ENCODE measurements at places on chromosomes 12 and 14. TPM values are rescaled to one million over a fixed set of nuclear protein-coding genes. Genes with fewer than 3 reads are reported as not detected.

DNA sequence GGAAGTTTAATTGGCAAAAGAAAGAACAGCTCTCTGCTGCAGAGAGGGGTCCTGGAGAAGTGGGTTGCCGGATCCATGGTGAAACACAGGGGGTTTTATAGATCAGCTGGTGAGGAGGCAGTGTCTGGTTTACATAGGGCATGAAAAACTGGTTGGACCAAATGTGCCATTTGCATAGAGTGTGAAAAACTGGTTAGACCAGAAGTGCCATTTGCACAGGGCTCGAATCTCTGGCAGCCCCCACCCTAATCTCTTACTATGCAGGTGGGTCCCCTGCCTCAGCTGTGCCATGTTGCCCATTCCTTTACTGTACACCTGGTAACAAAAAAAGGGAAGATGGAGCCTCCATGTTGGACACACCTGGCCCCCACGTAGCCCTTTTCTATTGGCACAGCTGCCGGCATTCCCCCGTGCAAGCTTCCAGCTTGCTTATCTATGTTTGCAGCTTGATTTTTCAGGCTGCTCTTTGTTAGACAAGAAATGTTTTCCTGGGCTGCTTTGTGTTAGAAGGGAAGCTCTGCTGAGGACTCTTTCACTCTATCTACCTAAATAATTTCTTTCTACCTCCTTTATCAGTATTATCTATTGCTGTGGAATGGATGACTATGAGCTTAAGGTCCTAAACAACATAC, 61.1 kb upstream of the TMEM132D start:
- H3K27me3 ChIP-seq: no peaks in the 10 kb centered on the region
- H3K27ac ChIP-seq: no peak overlapping the region
- DNase-seq: no peak
- no peak overlapping the region for H3K4me3 ChIP-seq
- no peaks in the 10 kb centered on the region for H3K36me3 ChIP-seq

- no peaks in the 10 kb centered on the region for H3K36me3 ChIP-seq
- H3K4me3 ChIP-seq: no peak overlapping the region
- no peaks in the 10 kb centered on the region for H3K4me1 ChIP-seq
- no peak for DNase-seq
- H3K27ac ChIP-seq: no peak overlapping the region
Measured at GRCh38 chr14:24927809-24928208, 122.1 kb downstream of the STXBP6 start.

GRCh38 chr14:89164168-89165073, 252.6 kb downstream of the FOXN3 start:
- no peaks in the 10 kb centered on the region for H3K27me3 ChIP-seq
- no peak overlapping the region for H3K27ac ChIP-seq
- H3K4me1 ChIP-seq: no peaks in the 10 kb centered on the region
- peak overlapping the region; percentile 18 for H3K4me3 ChIP-seq
- H3K36me3 ChIP-seq: no peaks in the 10 kb centered on the region

The CATSPERB gene
- total RNA-seq: 2.1 TPM

The SSTR1 gene
- total RNA-seq: 4.0 TPM

- H3K4me3 ChIP-seq: no peak overlapping the region
- H3K27ac ChIP-seq: no peak overlapping the region
- no peak for DNase-seq
- H3K27me3 ChIP-seq: no peaks in the 10 kb centered on the region
- H3K36me3 ChIP-seq: no peaks in the 10 kb centered on the region
Measured at GRCh38 chr14:80485764-80486163, 274.5 kb upstream of the DIO2 start.

The CCDC38 gene
- 0.31 TPM for total RNA-seq

DNA sequence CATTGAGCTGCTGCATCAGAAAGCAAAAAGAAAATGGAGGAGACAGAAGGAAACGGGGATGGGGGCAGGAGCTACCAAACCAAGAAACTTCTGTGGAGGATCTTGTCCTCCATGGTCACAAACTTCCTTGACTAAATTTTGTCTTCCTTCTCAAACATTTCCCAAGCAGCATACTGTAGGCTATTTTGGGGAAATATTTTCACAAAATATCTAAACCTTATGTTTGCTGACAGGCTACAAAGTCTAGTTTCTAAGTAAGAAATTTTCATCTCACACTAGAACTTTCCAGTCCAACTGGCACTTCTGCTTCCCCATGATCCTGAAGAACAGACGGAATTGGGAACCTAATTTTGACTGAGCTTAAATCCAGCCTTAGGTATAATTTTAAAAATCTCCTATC, 552.0 kb downstream of the SNAPC1 start:
- no peaks in the 10 kb centered on the region for H3K36me3 ChIP-seq
- H3K27me3 ChIP-seq: no peaks in the 10 kb centered on the region
- H3K27ac ChIP-seq: no peak overlapping the region
- no peak for DNase-seq

DNA sequence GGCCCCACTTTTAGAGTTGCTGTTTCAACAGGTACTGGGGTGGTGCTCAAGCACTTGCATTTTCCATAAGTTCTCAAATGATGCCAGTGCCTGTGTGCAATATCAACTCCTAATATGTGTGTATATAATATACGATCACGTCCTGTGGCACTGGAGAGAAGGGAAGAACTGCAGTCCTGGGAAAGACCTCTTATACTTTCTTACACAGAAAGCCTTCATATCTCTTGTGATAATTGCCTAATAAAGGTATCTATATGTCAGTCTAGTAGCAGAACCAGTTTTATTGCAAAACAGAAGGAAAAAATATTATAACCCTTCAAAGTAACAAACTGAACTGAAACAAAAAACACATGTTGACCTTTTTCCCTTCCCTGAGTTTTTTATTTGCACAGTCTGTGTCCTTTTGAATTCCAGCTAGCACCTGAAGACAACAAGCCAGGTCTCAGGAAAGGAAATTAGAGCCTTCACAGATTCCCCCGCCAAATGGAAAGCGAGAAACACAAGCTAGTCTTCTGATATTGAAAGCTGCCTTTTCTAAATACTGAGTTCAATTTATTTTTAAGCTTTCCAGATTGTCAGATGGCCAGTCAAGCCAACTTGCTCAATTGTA, 44.4 kb downstream of the IGF1 start:
- H3K4me1 ChIP-seq: no peaks in the 10 kb centered on the region
- no peak overlapping the region for H3K27ac ChIP-seq
- no peaks in the 10 kb centered on the region for H3K36me3 ChIP-seq
- H3K4me3 ChIP-seq: no peak overlapping the region

GRCh38 chr12:52581481-52581880, 7.8 kb upstream of the KRT74 start:
- H3K27ac ChIP-seq: no peak overlapping the region
- no peaks in the 10 kb centered on the region for H3K36me3 ChIP-seq
- no peaks in the 10 kb centered on the region for H3K27me3 ChIP-seq
- H3K4me1 ChIP-seq: no peaks in the 10 kb centered on the region
- no peak overlapping the region for H3K4me3 ChIP-seq

DNA sequence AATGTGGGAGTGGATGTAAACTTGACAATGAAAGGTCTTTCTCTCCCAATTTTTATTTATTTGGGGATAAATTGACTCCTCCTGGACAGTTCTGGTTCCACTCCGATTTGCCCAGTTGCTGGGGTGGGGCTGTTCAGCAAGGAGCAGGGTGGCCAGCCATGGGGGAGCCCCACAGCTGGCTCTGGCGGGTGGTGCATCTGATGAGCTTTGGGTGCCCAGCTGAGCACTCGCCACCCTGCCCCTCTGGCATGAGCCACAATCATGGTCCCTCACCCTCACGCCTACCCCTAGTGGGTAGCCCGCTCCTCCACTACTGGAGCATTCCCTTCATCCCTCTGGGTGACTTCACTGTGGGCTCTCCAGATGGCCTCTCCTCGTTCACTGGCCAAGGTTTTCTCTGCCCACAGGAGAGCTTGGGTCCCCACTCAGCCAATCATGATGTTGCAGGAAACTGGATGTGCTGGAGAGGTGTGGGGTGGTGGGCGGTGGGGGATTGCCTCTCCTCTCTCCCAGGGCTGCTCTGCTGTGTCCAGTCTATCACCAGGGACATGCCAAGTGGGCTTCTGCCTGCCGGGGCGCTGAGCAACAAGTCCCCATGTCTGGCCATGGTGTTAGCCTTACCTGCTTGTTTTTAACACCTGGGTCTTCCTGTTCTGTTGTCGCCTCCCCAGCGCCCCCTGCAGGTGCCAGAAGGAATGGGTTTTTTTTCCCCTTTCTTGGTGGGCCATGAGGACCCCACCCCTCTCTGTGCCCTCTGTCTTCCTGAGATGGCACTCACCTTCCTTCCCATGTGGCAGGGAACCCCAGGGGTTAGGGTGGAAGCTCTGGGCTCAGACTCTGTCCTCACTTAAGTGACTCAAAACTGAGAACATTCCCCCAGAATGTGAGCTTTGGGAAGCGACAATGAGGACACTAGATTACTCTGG, 3.4 kb downstream of the CYP46A1 start:
- H3K4me1 ChIP-seq: peaks cover 10% of the 10 kb centered on the region
- H3K4me3 ChIP-seq: no peak overlapping the region
- no peaks in the 10 kb centered on the region for H3K27me3 ChIP-seq

- no peaks in the 10 kb centered on the region for H3K36me3 ChIP-seq
- no peak for DNase-seq
- H3K4me3 ChIP-seq: no peak overlapping the region
Measured at GRCh38 chr14:32820181-32820580, 118.5 kb upstream of the NPAS3 start.

The RNASE3 gene
- total RNA-seq: 0.38 TPM

GRCh38 chr12:124147575-124147974, 147.3 kb upstream of the RFLNA start:
- no peaks in the 10 kb centered on the region for H3K27me3 ChIP-seq
- no peak overlapping the region for H3K4me3 ChIP-seq
- H3K27ac ChIP-seq: no peak overlapping the region
- no peaks in the 10 kb centered on the region for H3K4me1 ChIP-seq
- H3K36me3 ChIP-seq: no peaks in the 10 kb centered on the region
- DNase-seq: no peak

- DNase-seq: no peak
- H3K27ac ChIP-seq: no peak overlapping the region
- H3K4me1 ChIP-seq: no peaks in the 10 kb centered on the region
- H3K36me3 ChIP-seq: no peaks in the 10 kb centered on the region
- H3K27me3 ChIP-seq: no peaks in the 10 kb centered on the region
- no peak overlapping the region for H3K4me3 ChIP-seq
Measured at GRCh38 chr12:124796303-124796960, 67.2 kb downstream of the SCARB1 start.

The STXBP6 gene
- total RNA-seq: 3.9 TPM

DNA sequence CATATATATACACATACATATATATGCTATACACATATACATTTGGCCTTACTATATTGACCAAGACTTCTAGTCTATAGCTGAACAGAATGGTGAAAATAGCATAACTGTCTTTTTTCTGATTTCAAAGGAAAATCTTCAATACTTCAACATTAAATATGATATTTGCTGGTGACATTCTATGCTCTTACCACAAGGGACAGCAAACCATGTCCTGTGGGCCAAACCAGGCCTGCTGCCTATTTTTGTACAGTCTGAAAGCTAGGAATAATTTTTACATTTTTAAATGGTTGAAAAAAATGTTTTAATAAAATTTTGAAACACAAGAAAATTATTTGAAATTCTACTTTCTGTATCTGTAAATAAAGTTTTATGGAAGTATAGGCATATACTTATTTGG, 63.6 kb downstream of the EML5 start:
- no peak overlapping the region for H3K4me3 ChIP-seq
- no peaks in the 10 kb centered on the region for H3K27me3 ChIP-seq
- no peak for DNase-seq
- H3K4me1 ChIP-seq: no peaks in the 10 kb centered on the region
